Putamen (tissue), 1 donor: ENCODE measurements at places on chromosomes 11 and 22.

GRCh38 chr22:39457198-39457555 is 365 bp downstream of the MGAT3 start:
- DNase-seq: no peak

DNA sequence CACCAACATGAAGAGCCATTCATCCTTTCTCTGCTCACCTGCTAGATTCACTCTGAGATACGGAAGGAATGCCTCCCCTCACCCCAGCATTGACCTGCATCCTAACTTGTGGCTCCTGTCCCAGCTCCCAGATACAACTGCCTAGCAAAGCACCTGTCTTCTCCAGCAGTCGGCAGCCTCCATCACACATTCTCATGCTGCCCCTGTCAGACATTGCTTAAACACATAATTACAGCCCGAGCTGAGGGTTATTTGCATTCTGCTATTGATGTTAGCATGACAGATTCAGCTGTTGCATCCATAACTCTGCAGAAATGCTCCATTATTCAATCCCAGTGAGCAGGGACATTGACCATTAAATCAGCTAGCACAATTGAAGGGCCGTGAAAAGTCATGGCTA is 184.4 kb upstream of the NARS2 start:
- DNase-seq: no peak

- DNase-seq: no peak
These were observed 11.8 kb downstream of the C11orf96 start for GRCh38 chr11:43954241-43954640.

- DNase-seq: no peak
These were observed 165.1 kb upstream of the NCAM1 start for GRCh38 chr11:112795911-112796649.

DNA sequence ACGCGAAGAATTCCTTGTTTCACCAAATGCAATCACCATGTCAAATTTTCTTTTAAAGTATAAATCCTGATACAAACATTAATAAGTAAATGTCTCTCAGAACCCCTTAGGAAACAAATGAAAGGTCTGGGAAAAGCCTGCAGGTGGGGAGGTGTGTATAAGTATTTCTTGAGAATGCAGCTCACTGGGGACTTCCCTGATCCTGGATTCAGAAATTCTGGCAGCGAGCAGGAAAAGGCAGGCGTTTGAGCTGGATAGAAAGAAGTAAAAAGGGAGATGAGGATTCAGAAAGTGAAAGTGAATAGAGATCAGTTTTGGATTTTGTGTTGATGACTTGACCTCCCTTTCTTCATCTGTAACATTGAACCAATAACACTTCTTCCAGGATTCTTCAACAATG is 68.3 kb upstream of the CTSC start:
- DNase-seq: no peak

DNA sequence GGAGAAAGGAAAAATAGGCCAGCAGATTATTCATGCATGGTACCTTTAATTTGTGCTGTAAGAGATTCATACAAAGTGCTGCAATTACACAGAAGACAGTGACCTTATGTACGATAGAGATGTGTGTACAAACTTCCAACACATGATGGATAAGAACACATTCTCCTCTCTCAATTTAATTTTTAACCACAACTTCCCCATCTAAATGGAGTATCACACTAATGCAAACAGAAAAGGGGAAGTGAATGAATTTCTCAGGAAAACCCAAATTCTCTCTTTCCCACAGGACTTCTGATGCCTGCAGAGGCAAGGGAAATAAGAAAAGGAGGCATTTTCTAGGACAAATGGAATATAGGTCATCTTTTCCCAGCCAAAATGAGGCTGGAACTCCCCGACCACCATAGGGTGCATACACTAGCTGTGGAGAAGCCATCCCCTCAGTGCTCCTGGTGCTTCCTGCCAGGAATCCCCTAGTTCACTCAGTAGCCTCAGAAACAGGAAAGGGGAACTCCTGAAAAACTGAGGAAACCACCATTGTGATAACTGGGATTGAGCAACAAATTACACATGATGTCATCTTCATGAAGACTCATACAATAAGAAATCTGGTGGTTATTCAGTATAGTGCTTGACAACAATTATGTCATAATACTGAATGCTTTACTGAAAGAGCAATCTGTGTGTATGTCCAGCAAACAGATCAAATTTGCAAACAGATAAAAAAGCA is 22.4 kb downstream of the MMP10 start:
- no peak for DNase-seq

- no peak for DNase-seq
These were observed 7.6 kb upstream of the CCKBR start for GRCh38 chr11:6251990-6252473.

- DNase-seq: peak; percentile 7
These were observed 78.9 kb downstream of the FLI1 start for GRCh38 chr11:128772814-128773213.

DNA sequence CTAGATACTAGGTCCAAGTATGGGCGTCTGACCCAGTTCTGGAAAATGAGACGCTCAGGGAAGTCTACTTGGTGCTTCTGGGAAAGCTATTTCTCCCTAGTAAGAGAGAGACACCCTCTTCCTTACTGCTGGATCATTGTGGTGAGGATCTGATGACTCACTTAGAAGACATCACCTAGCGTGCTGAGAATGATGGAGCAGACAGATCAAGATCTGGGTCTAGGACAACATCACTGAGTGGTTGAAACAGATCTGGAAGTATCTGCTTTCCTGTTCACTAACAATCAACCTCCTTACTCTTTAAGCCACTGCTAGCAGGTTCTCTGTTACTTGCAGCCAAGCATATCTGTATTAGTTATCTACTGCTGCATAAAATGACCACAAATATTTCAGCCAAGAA is 38.3 kb upstream of the HMGXB4 start:
- no peak for DNase-seq
